NCI-H2171 treated with DMSO at 0.1 percent for 48 hours (cell line): ENCODE measurements at places on chromosomes 2 and 18.
A peak's percentile ranks its signal among the peaks of the same experiment; 100 is the strongest.

DNA sequence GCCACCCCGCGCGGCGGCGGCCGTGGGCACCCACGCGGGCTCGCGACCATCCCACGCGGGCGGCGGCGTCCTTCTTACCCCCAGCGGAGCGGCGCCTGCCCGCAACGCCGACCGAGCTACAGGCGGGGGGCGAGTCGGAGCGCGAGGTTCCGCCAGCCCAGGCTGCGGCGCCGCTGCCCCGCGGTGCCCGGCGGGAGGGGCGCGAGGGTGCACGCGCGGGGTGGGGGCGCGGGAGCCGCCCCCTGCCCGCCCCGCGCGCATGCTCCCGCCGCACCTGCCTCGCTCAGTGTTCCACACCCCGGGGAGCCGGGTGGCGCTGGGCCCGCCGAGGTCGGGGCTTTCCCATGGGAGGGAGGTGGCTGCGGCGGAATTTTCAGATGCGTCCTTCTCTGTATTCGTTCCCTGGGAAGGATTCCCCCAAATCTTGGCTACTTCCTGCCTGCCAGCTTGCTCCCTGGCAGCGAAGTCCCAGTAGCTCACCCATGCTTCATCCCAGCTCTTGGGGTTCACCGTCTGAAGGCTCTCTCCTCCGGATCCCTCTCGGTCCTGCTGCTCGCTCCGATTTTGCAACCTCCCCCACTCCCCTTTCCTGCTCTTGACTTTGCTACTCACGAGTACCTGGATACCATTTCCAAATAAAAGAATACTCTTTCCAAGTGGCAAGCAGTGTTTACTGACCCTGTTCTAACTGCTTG lies at the start of gene L3MBTL4:
TSS of gene L3MBTL4 (minus strand) at position 189 of the 695 bp plus-strand sequence. CDS start 103,286 bp downstream, outside the sequence.
- DNase-seq, result peak; percentile 75

GRCh38 chr2:190791976-190792575 lies 88.5 kb upstream of the GLS start:
- no peak for DNase-seq

- DNase-seq, result no peak
These were observed 21.6 kb downstream of the PRKRA start for GRCh38 chr2:178429336-178429735.

DNA sequence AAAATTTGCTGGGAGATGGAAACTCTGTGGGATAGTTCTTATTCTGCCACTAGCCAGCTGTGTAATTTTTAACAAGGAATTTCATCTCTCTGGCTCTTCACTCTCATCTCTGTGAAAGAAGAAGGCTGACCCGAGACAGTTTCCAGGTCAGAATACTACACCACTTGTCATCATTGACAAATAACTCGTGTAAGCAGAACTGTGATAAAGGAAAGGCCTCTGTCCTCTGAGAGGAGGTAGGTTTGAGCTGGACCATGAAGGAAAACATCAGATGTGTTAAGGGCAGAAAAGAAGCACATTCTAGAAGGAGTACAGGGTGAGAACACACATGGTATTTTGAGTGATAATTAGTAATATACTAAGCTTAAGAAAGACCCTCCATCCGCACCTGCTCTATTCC lies 211.4 kb upstream of the DDX18 start:
- DNase-seq, result no peak

- no peak for DNase-seq
These were observed 116.3 kb downstream of the ZNF532 start for GRCh38 chr18:58980991-58981390.

DNA sequence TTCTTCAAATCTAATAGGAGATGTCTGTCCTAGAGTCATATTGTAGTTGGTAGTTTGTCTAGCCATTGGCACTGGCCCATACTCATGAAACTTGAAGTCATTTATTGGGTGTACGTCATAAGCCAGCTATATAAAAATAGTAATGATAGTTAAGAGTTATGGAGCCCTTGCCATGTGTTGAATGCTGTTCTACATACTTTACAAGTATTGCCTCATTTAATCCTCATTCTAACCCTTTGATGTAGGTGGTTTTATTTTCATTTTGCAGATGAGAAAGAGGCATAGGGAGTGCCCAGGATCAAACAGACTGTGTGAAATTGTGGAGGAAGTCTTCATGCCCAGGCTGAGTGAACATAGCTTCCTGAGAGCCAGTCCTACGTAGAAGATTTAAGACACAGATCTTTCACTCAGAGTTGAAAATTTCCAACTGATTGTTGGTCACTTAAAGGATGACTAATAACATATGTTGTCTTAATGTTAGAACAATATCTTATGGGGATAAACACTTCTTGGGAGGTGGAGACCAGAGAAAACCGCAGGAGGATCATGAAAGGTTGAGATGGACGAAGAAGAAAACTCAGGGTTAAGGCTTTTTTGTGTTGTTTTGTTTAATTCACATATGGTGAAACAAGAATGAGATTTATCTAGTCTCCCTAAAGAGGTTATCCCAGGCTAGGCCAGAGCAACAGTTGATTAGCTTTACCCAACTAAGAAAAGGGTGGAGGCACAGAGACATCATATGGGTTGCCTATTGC lies 156.0 kb downstream of the CERS6 start:
- DNase-seq, result no peak

- no peak for DNase-seq
These were observed 13.8 kb downstream of the ZNF2 start for GRCh38 chr2:95179451-95179850.

GRCh38 chr2:177530561-177530960 lies 138.0 kb downstream of the AGPS start:
- DNase-seq, result peak; percentile 43

DNA sequence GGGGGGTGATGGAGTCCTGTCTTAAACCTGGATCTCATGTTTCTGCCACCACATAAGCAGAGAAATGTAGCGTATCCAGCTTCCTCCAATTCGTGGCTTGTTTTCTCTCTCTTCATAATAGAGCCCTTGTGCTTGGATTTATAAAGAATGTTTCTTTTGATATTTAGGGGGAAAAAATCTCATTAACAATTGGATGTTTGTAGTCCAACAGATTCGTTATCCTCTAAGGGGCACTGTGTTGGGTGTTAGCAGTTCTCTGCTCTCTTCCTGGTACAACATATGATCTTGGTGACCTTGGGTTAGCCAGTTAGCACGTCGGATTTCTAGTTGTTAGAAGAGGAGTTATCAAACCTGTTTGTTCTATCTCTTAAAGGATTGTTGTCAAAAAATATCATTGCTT lies 127.8 kb downstream of the FMNL2 start:
- no peak for DNase-seq

GRCh38 chr18:23106575-23106974 lies 28.7 kb upstream of the CABLES1 start:
- no peak for DNase-seq

GRCh38 chr2:30178618-30179434 lies 32.0 kb downstream of the YPEL5 start:
- peak; percentile 83 for DNase-seq

GRCh38 chr18:77140030-77140429 lies 7.4 kb upstream of the MBP start:
- DNase-seq, result no peak

DNA sequence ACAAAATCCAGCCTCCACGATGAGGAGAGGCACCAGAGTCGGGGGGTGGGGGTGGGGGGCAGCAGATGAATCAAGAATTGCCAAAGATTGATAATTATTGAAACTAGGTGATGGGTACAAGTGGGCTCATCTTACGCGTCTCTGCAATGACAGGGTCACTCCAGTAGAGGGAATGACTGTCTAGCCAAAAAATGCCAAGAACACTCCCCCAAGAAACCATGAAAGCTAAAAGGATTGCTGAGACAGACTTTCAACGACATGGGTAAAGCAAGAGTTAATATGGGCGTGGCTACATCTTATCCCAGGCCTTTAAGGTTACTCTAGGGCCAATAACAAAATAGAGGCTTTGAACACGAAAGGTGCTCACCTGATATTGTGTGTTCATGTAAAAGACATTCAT lies 86.5 kb downstream of the STK39 start:
- no peak for DNase-seq

DNA sequence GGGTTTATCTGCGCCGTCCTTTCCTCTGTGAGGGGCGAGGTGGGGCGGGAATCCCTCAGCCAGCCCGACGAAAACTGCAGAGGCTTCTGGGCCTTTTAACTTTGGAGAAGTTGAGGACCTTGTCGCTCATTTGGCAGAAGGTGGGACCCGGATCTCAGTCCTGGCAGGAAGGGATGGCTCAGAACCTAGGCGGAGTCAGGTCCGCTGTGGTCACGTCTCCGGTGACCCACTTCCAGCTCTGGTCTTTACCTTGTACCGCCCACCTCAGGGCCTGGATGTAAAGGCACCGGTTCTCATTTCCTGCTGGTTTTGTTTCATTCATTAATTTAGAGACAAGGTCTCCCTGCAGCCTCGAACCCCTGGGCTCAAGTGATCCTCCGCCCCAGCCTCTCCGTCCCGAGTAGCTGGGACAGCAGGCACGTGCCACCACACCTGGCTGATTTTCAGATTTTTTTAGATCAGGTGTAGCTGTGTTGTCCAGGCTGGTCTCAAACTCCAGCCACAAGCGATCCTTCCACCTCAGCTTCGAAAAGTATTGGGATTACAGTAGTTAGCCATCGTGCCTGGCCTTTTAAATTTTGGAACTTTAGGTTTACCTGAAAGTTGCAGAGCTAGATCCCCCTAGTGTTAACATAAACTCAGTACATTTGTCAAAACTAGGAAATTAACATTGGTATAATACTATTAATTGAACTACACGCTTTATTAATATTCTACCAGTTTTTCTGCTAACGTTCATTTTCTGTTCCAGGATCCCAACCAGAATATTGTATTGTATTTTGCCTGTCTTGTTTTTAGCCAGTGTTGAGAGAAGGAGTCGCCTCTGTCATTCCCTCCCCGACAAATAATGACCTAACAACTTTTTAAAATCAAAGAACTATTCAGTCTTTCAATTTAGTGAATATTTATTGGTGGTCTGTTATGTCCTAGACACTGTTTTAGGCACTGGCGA lies 852 bp downstream of the POLI start:
- peak; percentile 65 for DNase-seq

- peak; percentile 32 for DNase-seq
These were observed 52.6 kb upstream of the ATP5MC3 start for GRCh38 chr2:175234153-175234552.
